Glutamatergic neuron (in vitro differentiated cells): ENCODE measurements at places on chromosomes 11 and 22. TPM values are rescaled to one million over a fixed set of nuclear protein-coding genes. Genes with fewer than 3 reads are reported as not detected.

GRCh38 chr11:82539669-82540068 lies 194.0 kb downstream of the FAM181B start:
- DNase-seq, result no peak
- H3K27me3 ChIP-seq, result no peaks in the 10 kb centered on the region
- no peak overlapping the region for H3K27ac ChIP-seq

The IL10RA gene
- total RNA-seq, result 5.8 TPM

GRCh38 chr11:12897867-12898266 lies 111.2 kb upstream of the RASSF10 start:
- H3K27ac ChIP-seq, result no peak overlapping the region
- H3K27me3 ChIP-seq, result peaks cover 2% of the 10 kb centered on the region
- peaks cover 3% of the 10 kb centered on the region for H3K4me1 ChIP-seq
- H3K4me3 ChIP-seq, result no peak overlapping the region
- no peak for DNase-seq

DNA sequence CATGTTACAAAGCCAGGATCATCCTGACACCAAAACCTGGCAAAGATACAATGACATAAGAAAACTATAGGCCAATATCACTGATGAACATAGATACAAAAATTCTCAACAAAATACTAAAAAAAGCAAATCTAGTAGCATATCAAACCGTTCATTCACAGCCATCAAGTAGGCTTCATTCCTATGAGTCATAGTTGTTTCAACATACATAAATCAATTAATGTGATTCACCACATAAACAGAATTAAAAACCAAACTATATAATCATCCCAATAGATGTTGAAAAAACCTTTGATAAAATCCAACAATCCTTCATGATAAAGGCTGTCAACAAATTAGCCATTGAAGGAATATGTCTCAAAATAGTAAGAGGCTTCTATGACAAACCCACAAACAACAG lies 1007.2 kb upstream of the RAG2 start:
- H3K27ac ChIP-seq, result no peak overlapping the region
- no peak overlapping the region for H3K4me3 ChIP-seq
- H3K36me3 ChIP-seq, result peaks cover 3% of the 10 kb centered on the region
- H3K4me1 ChIP-seq, result peaks cover 3% of the 10 kb centered on the region

- H3K4me1 ChIP-seq, result peaks cover 7% of the 10 kb centered on the region
- H3K36me3 ChIP-seq, result peaks cover 4% of the 10 kb centered on the region
- peaks cover 8% of the 10 kb centered on the region for H3K27me3 ChIP-seq
- no peak overlapping the region for H3K4me3 ChIP-seq
These were observed 47.7 kb downstream of the DKK3 start for GRCh38 chr11:11960687-11961086.

The VWCE gene
- 27.3 TPM for total RNA-seq

DNA sequence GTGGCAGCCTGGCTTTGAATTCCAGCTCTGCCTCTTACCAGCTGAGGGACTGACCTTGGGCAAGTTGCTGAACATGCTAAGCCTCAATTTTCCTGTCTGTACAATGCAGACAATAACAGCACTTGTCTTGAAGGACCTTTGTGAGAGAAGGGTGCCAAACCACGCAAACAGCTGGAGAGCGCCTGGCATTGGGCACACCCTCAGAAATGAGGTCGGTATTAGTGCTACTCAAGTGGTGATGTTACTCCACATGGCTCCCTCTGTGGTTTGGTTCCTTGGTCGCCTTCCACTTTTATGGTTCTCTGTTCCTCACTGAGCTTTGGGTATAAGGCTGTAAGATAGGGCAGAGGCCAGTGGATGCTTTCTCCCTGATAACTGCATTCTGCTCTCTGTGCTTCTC lies 8.2 kb downstream of the UBASH3B start:
- H3K36me3 ChIP-seq, result peaks cover 3% of the 10 kb centered on the region
- no peaks in the 10 kb centered on the region for H3K27me3 ChIP-seq
- H3K27ac ChIP-seq, result no peak overlapping the region
- no peak for DNase-seq

The ATL3 gene
- total RNA-seq, result 9.4 TPM

DNA sequence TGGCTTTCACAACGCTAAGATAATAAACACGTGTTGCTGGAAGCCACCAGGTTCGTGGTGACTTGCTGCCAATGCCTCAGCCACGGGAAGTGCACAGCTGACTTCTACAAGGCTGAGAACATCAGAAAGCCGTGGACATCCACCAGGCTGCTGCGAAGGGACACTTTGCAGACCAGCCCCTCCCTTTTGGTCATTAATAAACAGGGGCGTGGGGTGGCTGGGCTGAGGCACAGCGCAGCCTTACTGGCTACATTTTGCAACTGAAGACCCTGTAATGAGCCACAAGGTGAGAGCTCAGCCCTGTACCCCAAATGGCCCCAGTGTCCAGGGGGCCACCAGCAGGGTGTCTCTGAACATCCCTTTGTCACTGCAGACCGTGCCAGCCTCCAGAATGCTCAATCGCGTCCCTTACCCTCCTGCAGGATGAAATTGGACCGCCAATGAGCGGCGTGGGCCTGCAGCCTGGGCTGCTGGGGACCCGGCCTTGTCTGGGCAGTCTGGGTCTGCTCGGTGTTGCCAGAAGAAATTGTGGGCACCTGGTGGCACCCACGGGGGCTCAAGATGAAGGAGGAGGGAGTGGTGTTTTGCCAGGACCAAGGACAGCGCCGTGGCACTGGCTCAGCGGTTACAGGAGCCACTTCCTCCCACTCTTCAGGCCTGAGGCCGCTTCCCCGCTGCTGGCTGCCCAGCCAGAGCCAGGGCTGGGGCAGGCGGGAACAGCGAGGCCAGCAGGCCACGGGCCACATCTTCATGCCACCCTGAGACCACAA lies 181.9 kb downstream of the CTTN start:
- no peak for DNase-seq
- H3K4me1 ChIP-seq, result no peaks in the 10 kb centered on the region
- no peak overlapping the region for H3K4me3 ChIP-seq
- no peak overlapping the region for H3K27ac ChIP-seq
- H3K36me3 ChIP-seq, result no peaks in the 10 kb centered on the region
- H3K27me3 ChIP-seq, result peaks cover 2% of the 10 kb centered on the region

The PAX6 gene
- 30.7 TPM for total RNA-seq
